Pancreas (tissue), 10 donors: ENCODE measurements at places on chromosomes 7 and 10. TPM values are rescaled to one million over a fixed set of nuclear protein-coding genes. Genes with fewer than 3 reads are reported as not detected.

DNA sequence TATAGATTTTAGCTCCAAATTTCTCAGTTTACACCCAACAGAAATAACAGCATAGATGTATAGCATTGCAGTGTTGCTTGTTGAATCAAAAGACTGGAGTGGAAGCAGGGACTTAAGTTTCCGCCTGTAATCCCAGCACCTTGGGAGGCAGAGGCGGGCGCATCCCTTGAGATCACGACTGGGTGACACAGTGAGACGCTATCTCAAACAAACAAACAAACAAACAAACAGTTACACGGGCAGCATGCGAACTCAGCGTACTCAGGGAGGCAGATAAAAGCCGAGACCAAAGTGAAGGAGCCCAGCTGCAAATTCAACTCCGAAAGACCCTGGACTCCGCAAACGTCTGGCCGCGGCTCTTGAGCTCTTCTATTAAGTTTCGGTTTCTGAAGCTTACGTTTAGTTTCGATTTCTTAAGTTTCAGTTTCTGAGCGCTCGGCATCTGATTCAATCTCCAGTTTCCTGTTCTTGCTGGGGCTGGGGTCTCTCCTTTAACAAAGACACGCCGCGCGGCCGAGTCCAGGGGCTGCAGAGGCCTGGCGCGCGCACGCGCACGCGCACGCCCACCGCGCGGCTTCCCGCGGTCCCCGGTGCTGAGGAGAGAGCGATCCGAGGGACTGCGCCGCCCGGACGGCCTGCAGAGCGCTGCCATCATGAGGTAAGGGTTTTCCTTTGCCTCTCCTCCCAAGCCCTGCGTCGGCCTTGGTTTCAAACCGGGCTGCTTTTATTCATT lies at the start of gene IFIT5:
TSS of gene IFIT5 (plus strand) at position 423 of the 733 bp plus-strand sequence. CDS start at position 654, 231 bp downstream.
- H3K4me1 ChIP-seq: no peaks in the 10 kb centered on the region
- peak within 1 kb of the TSS; percentile 95 for H3K27ac ChIP-seq
- DNase-seq: peak; percentile 71
- peak within 1 kb of the TSS; percentile 43 for H3K4me3 ChIP-seq
- H3K36me3 ChIP-seq: peaks cover 17% of the 10 kb centered on the region
- H3K27me3 ChIP-seq: no peaks in the 10 kb centered on the region

DNA sequence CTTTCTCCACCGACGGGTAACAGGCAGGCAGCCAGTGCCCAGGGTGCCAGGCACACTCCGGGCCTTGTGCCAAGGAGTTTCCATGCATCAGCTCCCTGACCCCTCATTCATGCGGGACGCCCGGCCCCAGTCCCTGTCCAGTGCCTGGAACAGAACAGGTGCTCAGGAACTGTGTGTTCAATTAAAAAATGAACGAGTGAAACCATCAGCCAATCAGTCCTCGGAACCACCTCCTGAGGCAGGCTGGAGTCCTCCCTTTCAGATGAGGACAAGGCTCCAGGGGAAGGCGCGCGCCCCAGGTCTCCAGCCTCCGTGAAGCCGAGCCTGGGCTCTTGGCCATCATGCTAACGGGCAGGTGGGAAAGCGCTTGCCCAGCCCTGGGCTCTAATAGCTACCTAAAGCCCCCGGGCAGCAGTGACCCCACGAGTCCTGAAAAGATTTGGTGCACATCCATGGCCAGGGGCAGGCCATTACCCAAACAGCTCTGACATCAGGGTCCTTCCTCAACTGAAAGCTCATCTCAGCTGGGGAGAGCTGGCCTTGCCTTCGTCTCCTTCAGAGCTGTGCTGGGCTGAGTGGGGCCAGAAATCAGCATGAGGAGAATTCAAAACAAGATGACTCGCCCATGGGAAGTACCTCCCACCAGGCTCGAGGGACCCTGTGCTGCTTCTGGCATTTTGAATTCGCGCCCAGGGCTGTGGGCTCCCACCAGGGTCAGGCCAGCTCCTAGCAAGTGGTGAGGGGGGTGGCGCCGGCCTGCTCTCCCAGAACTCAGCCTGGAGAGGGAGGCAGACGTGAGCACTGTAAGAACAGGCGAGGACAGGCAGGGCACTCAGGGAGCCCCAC lies 200.5 kb downstream of the MAD1L1 start:
- no peaks in the 10 kb centered on the region for H3K27me3 ChIP-seq
- peak; percentile 25 for DNase-seq
- no peaks in the 10 kb centered on the region for H3K4me1 ChIP-seq
- no peaks in the 10 kb centered on the region for H3K36me3 ChIP-seq
- no peak overlapping the region for H3K4me3 ChIP-seq
- H3K27ac ChIP-seq: no peak overlapping the region

GRCh38 chr10:31678139-31678536 lies 250.5 kb downstream of the ARHGAP12 start:
- no peak for DNase-seq
- H3K4me3 ChIP-seq: no peak overlapping the region
- H3K27ac ChIP-seq: no peak overlapping the region
- H3K36me3 ChIP-seq: no peaks in the 10 kb centered on the region

DNA sequence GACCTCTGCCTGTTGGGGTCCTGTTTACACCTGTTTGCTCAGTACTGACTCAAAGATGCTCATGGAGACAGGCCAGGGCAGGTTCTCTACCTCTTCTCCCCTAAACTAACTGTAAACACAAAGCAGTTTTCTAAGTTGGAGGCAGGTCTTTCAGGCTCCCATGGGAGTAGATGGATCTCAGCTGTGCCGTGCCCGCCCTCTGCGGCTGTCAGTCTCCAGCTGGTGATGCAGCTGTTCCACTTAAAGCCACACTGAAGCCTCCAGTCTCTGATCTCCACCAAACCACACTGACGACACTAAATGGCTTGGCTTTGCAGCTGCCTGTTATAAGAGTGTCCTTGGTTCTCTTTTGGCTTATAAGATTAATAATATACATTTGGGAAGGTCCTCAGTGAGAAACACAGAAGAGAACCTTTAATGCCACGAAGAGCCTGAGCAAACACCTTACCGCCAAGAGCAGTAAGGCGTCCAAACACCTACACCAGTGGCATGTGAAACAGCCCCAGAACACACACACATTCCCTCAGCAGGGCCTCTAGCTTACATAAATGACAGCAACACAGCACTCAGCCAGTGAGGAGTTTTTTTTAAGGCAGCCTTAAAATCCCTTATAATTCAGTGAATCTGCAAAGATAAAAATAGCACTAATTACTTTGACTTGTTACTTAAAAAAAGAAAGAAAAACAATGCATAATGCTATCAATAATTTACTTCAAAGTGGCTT lies 60.4 kb upstream of the KCNIP2 start:
- no peak overlapping the region for H3K4me3 ChIP-seq
- DNase-seq: no peak
- H3K27ac ChIP-seq: no peak overlapping the region
- H3K4me1 ChIP-seq: no peaks in the 10 kb centered on the region
- H3K27me3 ChIP-seq: no peaks in the 10 kb centered on the region

DNA sequence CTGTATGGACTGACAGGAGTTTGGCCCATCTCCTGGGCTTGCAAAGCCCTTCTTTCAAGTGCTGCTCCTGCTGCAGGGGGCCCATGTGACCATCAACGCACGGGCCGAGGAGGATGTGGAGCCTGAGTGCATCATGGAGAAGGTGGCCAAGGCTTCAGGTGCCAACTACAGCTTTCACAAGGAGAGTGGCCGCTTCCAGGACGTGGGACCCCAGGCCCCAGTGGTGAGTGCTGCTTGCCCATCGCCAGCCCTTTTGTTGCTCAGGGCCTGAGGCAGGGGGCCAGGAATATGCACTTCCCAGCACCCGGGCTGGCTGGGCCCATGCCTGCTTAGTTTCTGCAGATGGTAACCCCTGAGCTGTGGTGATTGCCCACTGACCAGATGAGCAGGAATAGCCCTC lies 8.7 kb downstream of the PGAM2 start:
- no peaks in the 10 kb centered on the region for H3K4me1 ChIP-seq
- peaks cover 9% of the 10 kb centered on the region for H3K36me3 ChIP-seq
- no peak overlapping the region for H3K27ac ChIP-seq
- H3K4me3 ChIP-seq: no peak overlapping the region
- DNase-seq: no peak

- no peaks in the 10 kb centered on the region for H3K36me3 ChIP-seq
- H3K27ac ChIP-seq: no peak overlapping the region
- no peak for DNase-seq
Measured at GRCh38 chr7:95688931-95689495, 83.3 kb upstream of the DYNC1I1 start.

DNA sequence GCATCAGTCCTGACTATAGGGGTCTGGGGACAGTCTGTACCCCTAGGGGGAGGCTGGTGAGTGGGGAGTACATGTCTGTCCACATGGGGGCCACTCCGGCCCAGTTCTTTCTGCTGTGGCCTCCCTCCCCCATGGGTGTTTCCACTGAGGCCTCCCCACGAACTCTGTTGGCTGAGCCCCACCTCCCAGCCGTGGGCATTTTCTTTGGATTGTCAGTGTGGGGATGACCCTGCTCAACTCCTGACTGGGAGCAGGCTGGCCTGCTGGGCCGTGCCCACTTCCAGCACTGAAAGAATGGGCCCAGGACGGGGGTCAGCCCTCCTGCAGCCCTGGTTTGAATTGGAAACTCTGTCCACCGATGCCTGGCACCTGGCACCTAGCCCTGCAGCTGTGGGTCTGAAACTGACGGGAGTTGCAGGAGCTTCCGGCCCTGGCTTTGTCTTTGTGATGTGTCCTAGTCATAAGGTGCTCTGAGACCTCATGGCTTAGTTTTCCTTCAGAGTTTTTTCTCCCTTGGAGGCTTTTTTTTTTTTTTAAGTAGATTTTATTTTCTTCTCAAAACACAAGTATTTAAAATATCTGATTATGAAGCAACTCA lies 46.5 kb downstream of the LHPP start:
- H3K4me1 ChIP-seq: no peaks in the 10 kb centered on the region
- H3K27me3 ChIP-seq: no peaks in the 10 kb centered on the region
- H3K27ac ChIP-seq: no peak overlapping the region
- no peaks in the 10 kb centered on the region for H3K36me3 ChIP-seq

DNA sequence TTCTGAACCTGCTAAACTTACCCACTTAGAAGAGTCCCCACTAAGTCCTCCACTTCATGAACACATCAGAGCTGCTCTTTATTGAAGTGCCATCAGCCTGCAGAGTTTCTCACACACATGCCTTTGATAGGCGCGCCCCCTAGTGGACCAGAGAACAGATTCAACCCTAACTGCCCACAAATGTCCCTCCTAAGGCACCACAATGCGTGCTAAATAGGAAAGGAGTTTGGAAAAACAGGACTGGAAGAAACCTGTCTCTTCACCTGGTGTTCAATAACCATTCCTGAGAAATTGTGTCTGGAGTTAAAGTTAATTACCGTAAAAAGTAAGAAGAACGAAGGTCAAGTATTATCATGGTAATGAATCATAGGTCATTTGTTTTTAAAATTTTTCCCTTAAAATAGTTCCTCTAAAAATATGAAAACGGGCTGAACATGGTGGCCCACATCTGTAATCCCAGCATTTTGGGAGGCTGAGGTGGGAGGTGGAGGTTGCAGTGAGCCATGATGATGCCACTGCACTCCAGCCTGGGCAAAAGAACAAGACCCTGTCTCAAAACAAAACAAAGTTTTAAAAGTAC lies 249.7 kb downstream of the ELMO1 start:
- no peak overlapping the region for H3K27ac ChIP-seq
- H3K36me3 ChIP-seq: no peaks in the 10 kb centered on the region
- H3K4me1 ChIP-seq: no peaks in the 10 kb centered on the region

GRCh38 chr7:142130267-142130666 lies 18.7 kb downstream of the MGAM2 start:
- H3K27me3 ChIP-seq: no peaks in the 10 kb centered on the region
- DNase-seq: no peak
- H3K36me3 ChIP-seq: no peaks in the 10 kb centered on the region

GRCh38 chr7:1240517-1241257 lies 8.0 kb downstream of the UNCX start:
- H3K4me3 ChIP-seq: no peak overlapping the region
- H3K36me3 ChIP-seq: no peaks in the 10 kb centered on the region
- H3K4me1 ChIP-seq: peaks cover 4% of the 10 kb centered on the region
- DNase-seq: peak; percentile 48
- H3K27me3 ChIP-seq: peaks cover 82% of the 10 kb centered on the region
- no peak overlapping the region for H3K27ac ChIP-seq

- H3K4me3 ChIP-seq: no peak overlapping the region
- no peaks in the 10 kb centered on the region for H3K27me3 ChIP-seq
- DNase-seq: peak; percentile 64
- no peaks in the 10 kb centered on the region for H3K36me3 ChIP-seq
Measured at GRCh38 chr10:77173615-77174461, 463.8 kb downstream of the KCNMA1 start.

DNA sequence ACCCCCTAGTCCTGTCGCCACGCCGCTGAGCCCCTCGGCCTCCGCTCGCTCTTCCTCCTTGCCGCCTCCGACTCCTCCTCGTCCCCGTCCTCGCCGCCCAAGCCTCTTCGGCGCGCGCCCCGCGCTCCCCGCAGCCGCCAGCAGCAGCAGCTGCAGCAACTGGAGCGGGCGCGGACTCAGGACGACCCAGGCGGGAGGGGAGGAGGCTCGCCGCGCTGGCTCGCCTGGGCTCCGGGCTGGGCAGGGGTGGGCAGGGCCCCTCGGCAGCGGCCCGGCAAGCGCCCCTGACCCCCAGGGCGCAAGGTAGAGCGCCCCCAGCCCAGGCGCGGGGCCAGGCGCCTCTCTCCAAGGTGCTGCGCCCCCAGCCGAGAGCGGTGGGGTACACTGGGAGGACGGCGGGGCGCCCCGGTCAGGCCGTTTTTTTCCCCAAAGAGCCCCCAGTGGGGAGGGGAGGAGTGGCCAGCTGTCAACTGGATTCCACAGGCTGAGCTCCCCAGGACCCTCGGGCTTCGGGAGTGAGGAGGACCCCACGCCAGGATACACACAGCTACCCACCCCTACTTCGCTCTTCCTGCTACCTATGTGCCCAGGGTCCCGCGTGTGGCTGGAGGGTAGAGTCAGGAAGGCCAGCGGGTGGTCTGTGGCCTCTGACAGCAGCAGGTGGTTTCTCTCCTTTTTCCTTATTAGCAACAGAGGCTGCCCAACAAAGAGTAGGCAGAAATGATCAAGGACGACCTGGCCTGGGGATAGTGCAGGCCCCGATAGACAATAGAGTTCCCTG lies 903 bp upstream of the KCNMA1 start:
- H3K4me3 ChIP-seq: peak overlapping the region; percentile 40
- H3K27me3 ChIP-seq: no peaks in the 10 kb centered on the region
- peak; percentile 86 for DNase-seq
- H3K4me1 ChIP-seq: no peaks in the 10 kb centered on the region
- H3K27ac ChIP-seq: no peak overlapping the region

DNA sequence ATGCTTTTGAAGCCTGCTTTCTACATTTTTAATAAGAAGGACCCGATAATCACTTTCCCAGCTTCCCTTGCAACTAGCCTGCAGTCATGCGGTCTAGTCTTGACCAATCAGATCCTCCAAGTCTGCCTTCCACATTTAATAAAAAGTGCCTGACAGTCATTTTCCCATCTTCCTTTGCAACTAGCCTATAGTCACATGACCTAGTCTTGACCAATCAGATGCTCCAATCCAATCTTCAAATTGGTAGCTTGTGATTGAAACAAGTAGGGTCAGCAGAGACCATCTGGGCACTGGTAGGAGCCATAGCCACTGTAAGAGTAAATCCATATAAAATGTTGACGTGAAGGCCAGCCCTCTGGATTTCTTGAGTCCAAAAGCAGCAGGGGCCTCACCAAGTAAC lies 80.0 kb downstream of the NPTX2 start:
- H3K4me3 ChIP-seq: no peak overlapping the region
- H3K4me1 ChIP-seq: no peaks in the 10 kb centered on the region
- DNase-seq: no peak
- H3K36me3 ChIP-seq: no peaks in the 10 kb centered on the region
- no peak overlapping the region for H3K27ac ChIP-seq

Gene CCL26
- not detected for total RNA-seq

Gene FANK1
- 2.2 TPM for total RNA-seq

Gene CPN1
- not detected for total RNA-seq

Gene HYCC1
- 9.7 TPM for total RNA-seq
